Chondrocyte (in vitro differentiated cells): ENCODE measurements at places on chromosomes 12 and 14. TPM values are rescaled to one million over a fixed set of nuclear protein-coding genes. Genes with fewer than 3 reads are reported as not detected.

Gene TAS2R9
- total RNA-seq: 0.53 TPM in 1 of 3 replicates, not detected in the others

Gene OLR1
- 0.28 TPM in 1 of 3 replicates, not detected in the others for total RNA-seq

Gene IL22
- total RNA-seq: not detected in 3 replicates

Gene DEPDC4
- 0.44 to 1.6 TPM (median 0.57 TPM) in 3 replicates for total RNA-seq

Gene RERG
- total RNA-seq: 10.1 to 64.8 TPM (median 10.8 TPM) in 3 replicates

Gene C12orf60
- 0.82 to 1.0 TPM (median 0.92 TPM) in 3 replicates for total RNA-seq

Gene ATL1
- 19.0 to 19.4 TPM (median 19.4 TPM) in 3 replicates for total RNA-seq

Gene KRT82
- not detected in 3 replicates for total RNA-seq

Gene KLRG1
- 0.17 to 1.5 TPM (median 0.49 TPM) in 3 replicates for total RNA-seq

Gene KRT78
- not detected in 3 replicates for total RNA-seq

Gene TWF1
- 78.3 to 95.3 TPM (median 91.6 TPM) in 3 replicates for total RNA-seq

Gene SOAT2
- not detected in 3 replicates for total RNA-seq

Gene GRIN2B
- total RNA-seq: not detected in 3 replicates

Gene SENP1
- total RNA-seq: 16.1 to 20.9 TPM (median 19.7 TPM) in 3 replicates

Gene LRRIQ1
- total RNA-seq: 0.10 TPM in 1 of 3 replicates, not detected in the others

Gene SMIM41
- total RNA-seq: not detected in 3 replicates

Gene CEP170B
- 31.7 to 39.6 TPM (median 39.2 TPM) in 3 replicates for total RNA-seq

Gene TAS2R42
- not detected in 3 replicates for total RNA-seq

Gene EPS8
- 114 to 181 TPM (median 120 TPM) in 3 replicates for total RNA-seq

Gene CD9
- total RNA-seq: 54.7 to 62.1 TPM (median 60.7 TPM) in 3 replicates

Gene OAS3
- 0.46 to 0.55 TPM in 2 of 3 replicates, not detected in the other for total RNA-seq

Gene KRT86
- total RNA-seq: 0.44 to 0.92 TPM (median 0.67 TPM) in 3 replicates

Gene NID2
- 49.4 to 67.8 TPM (median 51.6 TPM) in 3 replicates for total RNA-seq

Gene SAMD15
- total RNA-seq: 1.2 to 3.3 TPM (median 1.4 TPM) in 3 replicates

Gene KRT83
- not detected in 3 replicates for total RNA-seq

Gene KRT73
- not detected in 3 replicates for total RNA-seq

Gene RNFT2
- total RNA-seq: 5.1 to 9.8 TPM (median 6.6 TPM) in 3 replicates

Gene PLEKHD1
- 0.08 to 0.15 TPM (median 0.10 TPM) in 3 replicates for total RNA-seq

Gene KLHL33
- not detected in 3 replicates for total RNA-seq

Gene TPH2
- not detected in 3 replicates for total RNA-seq

Gene CLBA1
- 6.0 to 6.3 TPM (median 6.3 TPM) in 3 replicates for total RNA-seq

Gene EFS
- total RNA-seq: 29.5 to 36.7 TPM (median 29.6 TPM) in 3 replicates

Gene CD69
- not detected in 3 replicates for total RNA-seq
